ENCODE measurements at places on chromosomes 1 and 21. TPM values are rescaled to one million over a fixed set of nuclear protein-coding genes. Genes with fewer than 3 reads are reported as not detected.
A peak's percentile ranks its signal among the peaks of the same experiment; 100 is the strongest.

IFI44L gene
- 0.43 TPM for total RNA-seq

ITGB2 gene
- 42.4 TPM for total RNA-seq

CLIC4 gene
- 169 TPM for total RNA-seq

TRIM67 gene
- not detected for total RNA-seq

NKAIN1 gene
- total RNA-seq = 20.9 TPM

- no peak overlapping the region for H3K27ac ChIP-seq
- no peaks in the 10 kb centered on the region for H3K27me3 ChIP-seq
- no peak for DNase-seq
These were observed 13.9 kb downstream of the SLAMF7 start for GRCh38 chr1:160752924-160753323.

DNA sequence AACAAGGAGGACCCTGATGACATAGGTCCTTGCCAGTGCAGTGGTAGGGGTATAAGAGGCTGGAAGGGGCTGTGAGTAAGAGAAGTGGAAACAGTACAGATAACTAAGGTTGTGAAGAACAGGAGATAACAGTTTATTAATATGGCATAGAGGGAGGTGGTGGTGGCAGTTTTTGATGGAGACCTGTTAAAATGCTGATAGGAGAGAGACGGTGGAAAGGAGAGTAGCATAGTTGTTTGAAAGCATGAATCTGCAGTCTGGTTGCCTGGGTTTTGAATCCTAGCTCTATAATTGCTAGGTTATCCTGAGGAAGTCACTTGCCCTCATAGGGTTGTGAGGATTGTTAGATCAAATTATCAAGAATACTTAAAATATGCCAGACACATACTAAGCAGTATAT, 19.4 kb downstream of the LRRC41 start:
- peaks cover 16% of the 10 kb centered on the region for H3K4me1 ChIP-seq
- DNase-seq = no peak
- H3K4me3 ChIP-seq = no peak overlapping the region
- no peaks in the 10 kb centered on the region for H3K27me3 ChIP-seq
- H3K27ac ChIP-seq = no peak overlapping the region

- H3K4me1 ChIP-seq = no peaks in the 10 kb centered on the region
- no peak within 1 kb of the TSS for H3K27ac ChIP-seq
- H3K4me3 ChIP-seq = no peak within 1 kb of the TSS
These were observed at the start of gene CTXND2 for GRCh38 chr1:150887018-150887417. Gene CTXND2, plus strand, starts transcription at chr1:150887136. Its CDS starts 25,179 bp downstream, at chr1:150912315.

GRCh38 chr1:190022709-190023108, 455.0 kb downstream of the BRINP3 start:
- DNase-seq = no peak
- H3K27ac ChIP-seq = no peak overlapping the region

DNA sequence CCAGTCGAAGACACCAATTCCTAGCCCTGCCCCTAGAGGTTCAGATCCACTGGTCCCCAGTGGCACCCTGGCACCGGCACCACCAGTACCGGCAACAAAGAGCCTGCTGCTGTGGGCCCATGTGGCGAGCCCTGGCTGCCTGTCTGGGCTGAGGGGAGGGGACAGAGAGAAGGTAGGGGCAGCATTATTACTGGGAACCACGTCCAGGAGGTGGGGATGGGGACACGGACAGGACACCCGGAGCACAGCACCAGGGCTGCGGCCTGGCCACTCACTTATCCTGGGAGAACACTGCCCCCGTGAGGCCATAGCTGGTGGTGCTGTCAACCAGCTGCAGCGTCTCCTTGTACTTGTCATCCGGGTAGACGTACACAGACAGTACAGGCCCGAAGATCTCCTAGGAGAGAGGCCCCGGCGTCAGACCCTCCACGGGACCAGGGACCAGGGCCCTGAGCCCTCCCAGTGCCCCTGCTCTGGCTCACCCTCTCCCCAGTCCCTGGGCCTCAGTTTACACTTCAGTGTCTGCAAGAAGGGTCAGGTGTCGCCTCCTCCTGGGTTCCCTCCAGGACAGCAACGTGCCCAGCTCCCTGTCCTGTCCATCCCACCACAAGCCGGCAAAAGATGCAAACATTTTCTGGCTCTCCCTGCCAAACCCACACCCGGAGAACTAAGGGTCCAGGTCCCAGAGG, 15.8 kb upstream of the TAS1R2 start:
- H3K27ac ChIP-seq = no peak overlapping the region
- H3K4me3 ChIP-seq = no peak overlapping the region
- H3K4me1 ChIP-seq = no peaks in the 10 kb centered on the region
- H3K27me3 ChIP-seq = no peaks in the 10 kb centered on the region

DNA sequence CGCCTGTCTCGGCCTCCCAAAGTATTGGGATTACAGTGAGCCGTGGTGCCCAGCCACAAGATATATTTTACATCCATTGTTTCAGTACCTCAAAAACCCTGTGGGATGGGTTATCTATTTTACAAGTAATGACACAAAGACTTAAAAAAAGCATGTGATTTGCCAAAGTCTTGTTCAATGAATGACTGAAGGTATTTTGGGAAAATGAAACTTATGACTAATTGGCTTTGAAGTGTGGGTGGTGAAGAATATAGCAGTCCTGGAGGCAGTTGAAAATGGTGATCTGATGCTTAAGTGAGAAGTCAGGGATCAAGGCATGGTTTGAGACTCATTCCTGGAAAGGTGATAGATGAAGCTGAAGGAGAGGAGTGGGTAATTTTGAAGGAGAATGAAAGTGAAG, 3.0 kb downstream of the SWT1 start:
- H3K27me3 ChIP-seq = no peaks in the 10 kb centered on the region
- H3K4me1 ChIP-seq = no peaks in the 10 kb centered on the region
- H3K4me3 ChIP-seq = no peak overlapping the region
- H3K27ac ChIP-seq = no peak overlapping the region

DNA sequence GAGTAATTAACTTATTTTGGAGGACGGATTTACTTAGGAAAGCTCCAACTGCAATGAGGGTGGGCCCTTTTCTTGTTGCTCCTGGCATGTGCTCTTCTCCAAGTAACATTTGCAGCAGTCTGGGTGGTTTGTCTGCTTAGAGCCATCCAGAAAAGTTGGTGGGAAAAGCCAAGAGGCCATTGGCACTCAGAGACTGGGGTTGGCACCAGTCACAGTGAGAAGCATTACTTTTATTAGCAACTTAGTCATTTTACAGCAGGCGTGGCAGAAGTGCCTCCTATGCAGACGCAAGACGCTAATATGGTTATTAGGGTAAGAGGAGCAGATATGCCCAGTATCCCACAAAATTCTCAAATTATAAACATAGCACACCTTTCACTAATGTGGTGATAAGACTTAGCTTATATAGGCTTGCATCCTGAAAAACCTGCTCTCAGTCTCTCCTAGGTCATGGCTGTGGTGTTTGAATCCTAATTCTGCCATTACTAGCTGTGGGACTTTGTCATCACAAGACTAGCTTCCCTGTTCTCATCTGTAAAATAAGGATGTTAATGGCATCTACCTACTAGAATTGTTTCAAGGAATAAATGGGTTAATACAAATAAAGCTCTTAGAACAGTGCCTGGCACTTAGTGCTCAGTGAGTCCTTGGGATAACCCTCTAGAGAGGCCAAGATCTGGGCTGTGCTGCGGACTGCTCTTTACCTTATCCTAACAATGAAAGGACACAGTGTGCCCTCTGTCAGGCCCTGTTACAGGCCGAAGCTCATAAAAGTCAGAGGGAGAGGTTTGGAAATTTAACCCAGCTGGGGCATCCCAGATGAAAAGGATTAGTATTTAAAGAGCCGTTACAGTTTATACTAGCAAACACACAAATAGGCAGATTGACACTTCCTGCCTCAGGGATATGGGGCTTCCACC, 154.6 kb downstream of the ROR1 start:
- peaks cover 9% of the 10 kb centered on the region for H3K4me1 ChIP-seq
- no peak overlapping the region for H3K4me3 ChIP-seq
- H3K27me3 ChIP-seq = no peaks in the 10 kb centered on the region
- DNase-seq = peak; percentile 9
- H3K36me3 ChIP-seq = no peaks in the 10 kb centered on the region

DNA sequence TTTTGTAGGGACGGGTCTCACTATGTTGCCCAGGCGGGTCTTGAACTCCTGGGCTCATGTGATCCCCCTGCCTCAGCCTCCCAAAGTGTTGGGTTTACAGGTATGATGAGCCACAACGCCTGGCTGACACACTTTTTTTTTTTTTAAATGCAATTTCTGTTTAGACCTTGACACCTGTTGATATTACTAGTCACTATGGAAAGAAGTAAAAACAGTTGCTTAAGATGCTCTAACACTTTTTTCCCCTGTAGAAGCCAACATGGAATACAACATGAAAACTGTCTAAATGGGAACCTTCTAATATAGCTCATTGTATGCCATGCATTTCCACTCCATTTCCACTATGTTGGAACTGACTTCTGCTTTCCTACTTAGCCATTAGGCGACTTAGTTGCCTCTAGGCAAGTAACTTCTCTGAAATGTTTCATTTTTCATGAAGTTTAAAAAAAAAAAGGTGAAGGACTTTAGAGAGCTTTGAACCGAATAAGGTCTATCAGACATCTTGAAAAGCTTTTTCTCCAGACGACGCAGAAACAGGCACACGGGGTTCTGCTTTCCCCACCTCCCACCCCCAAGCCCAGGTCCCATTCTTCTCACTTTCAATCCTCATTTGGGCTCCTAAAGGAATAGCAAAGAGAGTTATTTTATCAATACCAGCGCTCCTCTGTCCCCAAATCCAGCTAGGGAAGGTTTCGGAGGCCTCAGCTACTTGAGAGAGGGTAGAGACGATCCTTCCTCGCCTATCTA, 648 bp upstream of the DR1 start:
- H3K27me3 ChIP-seq = no peaks in the 10 kb centered on the region
- H3K4me1 ChIP-seq = peaks cover 10% of the 10 kb centered on the region
- H3K4me3 ChIP-seq = peak overlapping the region; percentile 94
- peak overlapping the region; percentile 90 for H3K27ac ChIP-seq

DNA sequence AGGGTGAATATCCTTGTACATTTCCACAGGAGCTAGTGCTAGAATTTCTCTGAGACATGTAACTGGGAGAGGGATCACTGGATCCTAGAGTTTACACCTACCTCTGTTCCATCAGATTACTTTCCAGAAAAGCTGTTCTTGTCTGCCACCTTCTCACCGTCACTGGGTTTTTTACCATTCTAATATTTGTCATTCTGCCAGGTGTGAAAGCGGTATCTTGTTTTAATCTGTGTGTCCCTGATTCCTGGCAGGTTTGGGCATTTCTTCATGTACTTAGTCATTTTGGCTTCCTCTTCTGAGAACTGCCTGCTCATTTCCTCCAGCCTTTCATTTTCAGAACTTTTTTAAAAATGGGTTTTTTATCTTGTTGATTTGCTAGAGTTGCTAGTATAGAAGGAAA, 5.1 kb downstream of the PMF1 start:
- no peak overlapping the region for H3K4me3 ChIP-seq
- peaks cover 6% of the 10 kb centered on the region for H3K36me3 ChIP-seq
- H3K27ac ChIP-seq = no peak overlapping the region

DNA sequence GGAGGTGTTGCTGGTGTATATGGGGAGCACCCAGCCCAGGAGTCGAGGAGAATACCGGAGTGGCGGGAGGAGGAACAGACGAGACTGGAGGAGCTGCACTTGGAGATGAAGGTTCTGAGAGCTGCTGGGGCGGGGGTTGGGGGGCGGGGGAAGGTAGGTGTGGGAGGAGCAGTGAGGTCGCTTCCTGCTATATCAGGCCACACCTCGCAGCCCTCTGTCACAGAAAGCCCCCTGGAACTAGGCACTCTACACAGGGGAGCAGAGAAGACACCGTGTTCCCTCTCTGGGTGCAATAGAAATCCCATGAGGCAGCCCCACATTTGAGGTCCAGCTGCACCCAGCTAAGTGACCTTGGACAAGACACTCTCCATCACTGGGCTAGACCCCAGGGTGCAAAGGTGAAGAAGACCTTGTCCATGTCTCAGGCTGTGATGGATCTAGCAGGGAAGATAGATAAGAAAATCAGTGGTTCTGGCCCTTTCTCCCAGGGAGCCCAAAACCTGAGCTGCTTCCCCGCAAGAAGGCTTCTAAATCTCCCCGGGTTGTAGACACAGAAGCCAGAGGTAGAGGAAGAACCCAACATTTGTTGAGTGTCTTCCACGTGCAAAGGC, 155.8 kb upstream of the EDN2 start:
- no peak overlapping the region for H3K4me3 ChIP-seq
- no peak for DNase-seq

GRCh38 chr1:41681331-41682098, 197.0 kb upstream of the EDN2 start:
- DNase-seq = no peak
- H3K27ac ChIP-seq = no peak overlapping the region
- H3K36me3 ChIP-seq = no peaks in the 10 kb centered on the region

GRCh38 chr1:179589509-179589908, 2.1 kb upstream of the TDRD5 start:
- H3K4me1 ChIP-seq = no peaks in the 10 kb centered on the region
- H3K27ac ChIP-seq = no peak overlapping the region
- no peaks in the 10 kb centered on the region for H3K27me3 ChIP-seq
- no peak overlapping the region for H3K4me3 ChIP-seq
- no peak for DNase-seq

- no peaks in the 10 kb centered on the region for H3K27me3 ChIP-seq
- H3K4me1 ChIP-seq = no peaks in the 10 kb centered on the region
- H3K27ac ChIP-seq = no peak overlapping the region
- H3K4me3 ChIP-seq = no peak overlapping the region
- no peak for DNase-seq
These were observed 27.1 kb downstream of the SLC30A1 start for GRCh38 chr1:211551638-211552460.

DNA sequence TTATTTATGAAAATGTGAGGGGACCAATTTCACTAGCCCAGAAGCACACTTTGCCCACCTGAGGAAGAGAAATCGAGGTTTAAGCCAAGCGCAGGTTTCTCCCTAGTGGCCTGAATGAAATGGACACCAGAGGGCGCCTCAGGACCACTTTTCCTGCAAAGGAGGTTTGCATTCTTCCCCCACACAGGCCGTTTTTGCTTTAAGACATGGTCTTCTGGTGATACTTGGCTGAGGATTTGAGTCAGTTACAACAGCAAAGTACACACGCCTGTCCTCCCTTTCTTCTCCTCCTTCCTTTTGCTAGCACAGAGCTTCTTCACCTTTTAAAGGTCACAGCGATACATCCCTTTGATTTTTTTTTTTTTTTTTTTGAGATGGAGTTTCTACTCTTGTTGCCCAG, 5.4 kb downstream of the PLA2G2E start:
- H3K27ac ChIP-seq = no peak overlapping the region
- peaks cover 15% of the 10 kb centered on the region for H3K36me3 ChIP-seq
- H3K4me3 ChIP-seq = no peak overlapping the region
- peak; percentile 81 for DNase-seq

DNA sequence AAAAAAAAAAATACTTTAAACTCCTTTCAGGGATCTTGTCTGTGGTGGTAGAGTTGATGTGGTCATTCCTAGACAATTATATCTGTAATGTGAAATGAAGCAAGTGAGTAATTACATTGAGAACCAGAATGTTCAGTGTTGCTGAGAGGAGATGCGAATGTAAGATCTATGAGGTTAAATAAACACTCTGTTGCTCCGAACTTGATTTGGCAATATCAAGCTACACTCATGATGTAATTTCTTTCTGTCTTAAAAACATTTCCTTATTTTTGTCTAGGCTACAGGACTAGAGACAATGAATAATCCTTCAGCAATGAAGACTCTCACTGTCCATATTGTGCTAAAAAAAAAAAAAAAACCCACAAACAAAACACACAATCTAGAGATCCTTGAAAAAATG, 63.1 kb upstream of the IGSF5 start:
- DNase-seq = no peak
- H3K4me1 ChIP-seq = peaks cover 2% of the 10 kb centered on the region
- H3K36me3 ChIP-seq = no peaks in the 10 kb centered on the region
- H3K27me3 ChIP-seq = no peaks in the 10 kb centered on the region
- no peak overlapping the region for H3K4me3 ChIP-seq
